ENCODE measurements at places on chromosomes 11 and 22.

DNA sequence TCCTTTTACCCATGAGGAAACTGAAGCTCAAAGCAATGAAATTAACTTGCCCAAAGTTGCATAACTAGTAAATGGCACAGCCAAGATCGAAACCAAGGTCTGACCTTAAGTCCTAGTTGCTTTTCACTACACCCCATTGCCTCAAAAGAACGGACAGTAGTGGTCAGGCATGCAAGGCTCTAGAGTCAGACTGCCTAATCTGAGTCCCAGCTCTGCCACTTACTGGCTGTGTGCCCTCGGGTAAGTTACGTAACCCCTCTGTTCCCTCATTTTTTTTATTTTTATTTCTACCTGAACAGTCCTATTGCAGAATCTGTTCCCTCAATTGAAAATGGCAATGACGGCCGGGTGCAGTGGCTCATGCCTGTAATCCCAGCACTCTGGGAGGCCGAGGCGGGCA, 9.6 kb downstream of the CYB561A3 start:
- DNase-seq = no peak

DNA sequence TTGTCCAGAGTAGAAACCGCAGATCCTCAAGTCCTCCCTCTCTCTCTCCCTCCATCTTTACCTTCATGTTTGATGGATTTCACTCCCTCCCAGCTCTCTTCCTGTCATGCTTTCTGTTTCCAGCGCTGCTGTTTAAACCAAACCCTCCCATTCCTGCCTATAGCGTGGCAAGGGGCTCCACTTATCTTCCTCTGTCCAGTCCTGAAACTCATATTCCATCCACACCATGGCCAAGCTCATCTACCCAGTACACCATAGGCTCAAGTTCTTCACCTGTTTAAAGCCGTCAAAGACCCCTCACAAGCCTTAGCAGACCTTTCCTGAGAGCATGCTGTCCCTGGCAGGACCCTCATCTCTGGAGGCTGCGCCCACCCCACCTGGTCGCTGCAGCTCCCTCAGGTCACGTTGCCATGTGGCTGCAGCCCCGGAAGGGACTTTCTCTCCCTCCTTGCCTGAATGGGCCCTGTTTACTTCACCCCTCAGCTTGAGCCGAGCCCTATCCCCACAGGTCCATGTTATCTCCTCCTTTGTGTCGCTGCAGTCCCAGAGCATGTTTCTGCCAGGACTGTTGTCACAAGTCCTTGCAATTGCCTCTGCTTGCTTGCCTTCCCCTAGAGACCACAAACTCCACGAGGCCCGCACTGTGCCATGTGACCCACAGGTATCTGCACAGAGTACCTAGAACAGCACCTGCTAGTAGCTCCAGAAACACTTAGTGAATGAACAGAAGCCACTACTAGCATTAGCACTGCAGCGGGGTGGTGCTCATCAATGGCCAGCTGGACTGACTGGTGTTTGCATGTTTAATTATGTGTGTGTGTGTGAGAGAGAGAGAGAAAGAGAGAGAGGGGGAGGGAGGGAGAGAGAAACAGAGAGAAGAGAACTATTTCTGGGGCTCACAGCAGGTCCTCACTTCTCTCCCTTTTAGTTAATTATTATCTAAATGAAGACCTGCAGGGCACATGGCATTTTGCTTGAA, 149.4 kb upstream of the SNX19 start:
- no peak for DNase-seq

DNA sequence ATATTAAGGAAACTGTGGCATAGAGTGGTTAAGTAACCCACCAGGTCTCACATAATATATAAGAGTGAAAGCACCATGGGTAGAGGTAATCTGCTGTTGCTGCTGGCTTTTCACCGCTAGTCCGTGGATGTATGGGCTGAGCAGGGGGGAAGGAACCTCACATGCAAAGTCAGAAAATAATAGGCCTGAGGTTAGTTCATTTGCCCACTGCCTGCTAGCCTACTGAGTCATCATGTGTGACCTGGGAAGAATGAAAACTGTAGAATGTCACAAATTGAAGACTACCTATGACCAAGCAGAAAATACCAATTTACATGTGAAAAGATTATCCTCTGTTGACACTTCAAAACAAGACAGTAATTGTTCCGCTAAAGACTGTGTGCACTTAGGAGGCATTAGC, 560.1 kb upstream of the FAT3 start:
- no peak for DNase-seq

DNA sequence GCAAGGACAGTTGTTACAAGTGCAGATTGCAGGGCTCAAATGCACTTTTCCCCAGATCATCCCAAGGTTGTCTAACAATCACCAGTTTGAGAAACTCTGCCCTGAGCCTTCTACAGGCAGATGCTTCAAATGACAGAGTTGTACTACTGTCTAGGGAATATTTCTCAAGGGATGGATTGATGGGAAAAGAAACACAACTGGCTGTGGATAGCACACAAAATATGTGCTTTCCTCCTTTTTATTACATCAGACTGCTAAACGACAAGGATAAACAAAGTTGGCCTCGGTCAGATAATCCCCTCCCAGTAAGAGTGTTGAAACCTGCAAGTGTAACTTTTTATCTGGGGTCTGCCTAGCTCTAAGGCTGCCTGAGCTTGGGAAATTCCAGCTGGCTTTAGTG, 46.6 kb upstream of the SORL1-AS1 start:
- no peak for DNase-seq

DNA sequence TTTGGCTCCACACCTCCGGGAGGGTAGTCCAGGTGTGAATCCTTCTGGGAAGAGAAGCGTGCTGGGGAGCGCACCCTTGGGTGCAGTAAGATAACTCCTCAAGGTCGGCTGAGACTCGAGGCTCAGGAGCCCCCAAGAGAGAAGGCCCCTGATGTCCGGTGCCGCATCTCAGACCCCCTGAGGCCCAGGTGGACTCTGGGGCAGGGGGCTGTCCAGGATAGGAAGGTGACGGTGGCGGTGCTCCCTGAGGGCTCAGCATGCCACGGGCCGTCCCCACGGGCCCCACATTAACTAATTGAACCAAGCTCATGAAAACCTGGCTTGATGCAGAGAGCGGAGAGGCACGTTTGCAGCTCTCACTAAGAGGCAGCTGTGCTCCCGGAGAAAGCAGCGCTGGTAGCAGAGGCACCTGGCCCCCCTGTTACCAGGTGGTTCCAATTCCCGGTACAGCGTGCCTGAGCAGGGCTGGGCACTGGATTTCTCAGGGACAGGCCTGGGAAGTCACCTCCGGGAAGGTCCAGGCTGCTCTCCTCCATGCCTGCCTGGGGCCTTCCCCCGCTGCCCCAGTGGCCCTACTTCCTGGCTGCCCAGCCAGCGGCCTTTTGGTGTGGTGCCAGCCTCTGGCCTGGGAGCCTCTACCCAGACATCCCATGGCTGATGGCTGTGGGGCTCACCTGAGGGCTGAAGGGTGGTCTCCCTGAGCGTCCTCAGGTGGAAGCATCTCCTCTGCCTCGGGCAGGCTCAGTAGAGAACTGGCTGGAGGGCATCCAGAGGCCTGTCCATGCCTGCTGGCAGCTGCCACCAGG, 1.1 kb downstream of the KCNQ1 start:
- no peak for DNase-seq

DNA sequence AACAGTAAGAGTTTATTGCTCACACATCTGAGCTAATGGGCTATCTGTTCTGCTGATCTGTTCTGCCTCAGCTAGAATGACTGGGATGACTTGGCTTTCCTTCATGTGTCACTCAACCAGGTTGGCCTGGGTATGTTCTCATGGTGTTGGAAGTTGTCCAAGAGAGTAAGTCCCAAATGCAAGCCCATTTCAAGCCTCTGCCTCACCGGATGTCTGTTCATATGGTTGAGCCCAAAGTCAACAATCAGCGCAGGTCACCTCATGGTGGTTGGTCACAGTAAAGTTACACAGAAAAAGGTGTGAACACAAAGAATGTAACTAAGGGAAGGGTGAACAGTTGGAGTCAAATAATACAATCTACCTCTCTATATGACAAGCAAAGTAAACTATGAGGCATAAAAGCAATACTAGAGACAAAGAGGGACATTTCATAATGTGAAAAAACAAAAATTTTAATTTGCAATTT, 1.9 kb downstream of the GDPD4 start:
- no peak for DNase-seq

GRCh38 chr11:44605068-44605708, 39.7 kb downstream of the CD82 start:
- no peak for DNase-seq

- no peak for DNase-seq
These were observed 915 bp downstream of the FEZ1 start for GRCh38 chr11:125494974-125495725.

DNA sequence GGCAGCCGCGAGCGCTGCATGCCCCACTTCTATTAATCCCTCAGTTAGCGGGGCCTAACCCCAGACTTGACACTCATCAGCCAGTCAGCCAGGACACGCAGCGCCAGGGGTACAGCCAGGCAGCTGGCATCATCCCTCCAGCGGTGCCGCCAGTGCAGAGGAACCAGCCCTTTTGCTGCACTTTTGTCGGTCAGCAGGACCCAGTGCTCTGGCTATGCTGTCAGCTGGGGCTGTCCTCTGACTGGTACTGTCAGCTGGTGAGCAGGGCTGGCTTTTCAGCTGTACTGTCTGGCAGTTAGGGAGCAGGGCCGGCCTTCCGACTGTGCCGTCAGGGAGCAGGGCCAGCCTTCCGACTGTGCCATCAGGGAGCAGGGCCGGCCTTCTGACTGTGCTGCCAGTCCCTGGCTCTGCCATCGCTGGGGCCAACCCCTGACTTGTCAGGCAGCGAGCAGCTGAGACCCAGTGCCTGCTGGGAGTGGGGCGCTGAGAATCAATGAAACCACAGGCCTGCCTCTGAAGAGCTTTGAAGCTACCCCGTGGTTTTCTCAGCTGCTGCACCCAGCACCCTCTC, 115.4 kb downstream of the KIAA1671 start:
- DNase-seq = no peak

GRCh38 chr22:33922349-33922681, 2.0 kb upstream of the LARGE1 start:
- DNase-seq = no peak

DNA sequence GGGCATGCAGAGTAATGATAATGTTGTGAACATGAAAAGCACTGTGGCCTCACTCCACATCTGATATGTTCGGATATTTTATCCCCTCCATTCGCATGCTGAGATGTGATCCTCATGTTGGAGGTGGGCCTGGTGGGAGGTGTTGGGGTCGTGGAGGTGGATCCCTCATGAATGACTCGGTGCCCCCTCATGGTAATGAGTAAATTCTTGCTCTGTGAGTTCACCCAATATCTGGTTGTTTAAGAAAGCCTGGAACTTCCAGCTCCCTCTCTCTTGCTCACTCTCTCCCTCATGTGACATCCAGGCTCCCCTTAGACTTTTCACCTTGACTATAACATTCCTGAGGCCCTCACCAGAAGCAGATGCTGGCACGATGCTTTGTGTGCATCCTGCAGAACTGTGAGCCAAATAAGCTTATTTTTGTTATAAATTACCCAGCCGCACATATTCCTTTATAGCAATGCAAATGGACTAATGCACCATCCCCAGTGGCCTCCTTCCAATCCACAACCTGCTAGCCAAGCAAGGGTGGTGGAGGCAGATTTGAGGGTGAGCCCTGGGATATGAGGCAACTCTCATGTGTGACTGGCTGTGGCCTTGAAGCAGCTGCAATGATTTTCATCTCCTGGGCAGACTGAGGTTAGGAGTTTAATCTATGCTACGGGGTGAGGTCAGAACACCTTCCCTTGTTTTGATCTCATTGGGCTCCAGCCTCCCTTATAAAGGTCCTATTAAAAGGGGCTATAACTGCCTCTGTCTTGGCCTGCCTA, 276.5 kb downstream of the ETS1 start:
- no peak for DNase-seq

DNA sequence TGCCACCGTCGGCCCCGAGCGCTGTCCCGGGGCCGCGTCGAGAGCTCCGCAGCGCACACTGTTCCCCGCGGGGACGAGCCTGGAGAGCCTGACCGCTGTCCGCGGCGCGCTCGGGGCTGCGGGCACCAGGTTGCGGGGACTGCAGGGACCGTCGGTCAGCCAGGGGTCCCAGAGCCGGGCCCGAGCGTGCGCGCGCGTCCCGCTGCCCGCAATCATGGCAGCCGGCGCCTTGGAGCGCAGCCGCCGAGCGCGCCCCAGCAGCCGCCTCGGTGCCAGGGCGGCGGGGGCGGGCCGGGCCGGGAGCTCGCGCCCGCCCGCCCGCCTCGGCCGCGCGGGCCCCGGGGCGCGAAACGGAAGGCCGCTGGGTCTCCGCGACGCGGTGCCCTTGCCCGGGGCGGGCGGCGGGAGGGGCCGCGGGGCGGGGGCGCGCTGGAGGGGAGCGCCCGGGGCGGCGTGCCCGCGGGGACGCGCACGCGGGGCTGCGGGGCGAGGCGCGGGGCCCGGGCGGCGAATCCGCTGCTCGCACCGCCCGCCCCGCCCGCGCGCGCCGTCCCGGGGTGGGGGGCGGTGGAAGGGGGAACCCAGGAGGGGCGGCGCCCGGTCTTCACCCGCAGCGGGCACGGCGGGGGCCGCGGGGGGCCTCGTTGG, 79.4 kb upstream of the PPARA start:
- no peak for DNase-seq

- no peak for DNase-seq
These were observed 35.3 kb upstream of the NECTIN1 start for GRCh38 chr11:119764108-119764868.

Data from esophagus squamous epithelium (tissue), 5 donors.